Activated naive CD4-positive, alpha-beta T cell (primary cell): ENCODE measurements at places on chromosomes 3 and 15.

DNA sequence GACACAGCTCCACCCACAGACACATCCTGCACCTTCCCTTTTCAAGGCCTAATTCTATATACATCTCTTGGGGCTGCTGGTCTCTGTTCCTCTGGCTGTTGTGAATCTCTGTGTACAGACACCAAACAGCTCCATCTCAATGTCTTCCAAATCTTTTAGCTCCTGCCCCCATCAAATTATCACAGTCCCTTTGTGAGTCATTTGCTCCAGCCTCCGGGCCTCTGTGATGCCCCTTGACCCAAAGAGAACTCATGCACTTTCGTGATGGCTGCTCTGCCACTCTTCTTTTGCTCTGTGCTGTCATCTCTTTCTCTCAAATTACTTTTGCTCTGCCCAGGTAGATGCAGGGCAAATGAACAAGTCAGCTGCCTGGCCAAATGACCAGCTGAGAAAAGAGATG, 369.0 kb upstream of the CDIN1 start:
- no peak for DNase-seq

- DNase-seq, result no peak
These were observed 210.2 kb downstream of the XXYLT1 start for GRCh38 chr3:195060531-195061291.

GRCh38 chr3:135056733-135057310, 261.8 kb downstream of the EPHB1 start:
- no peak for DNase-seq

DNA sequence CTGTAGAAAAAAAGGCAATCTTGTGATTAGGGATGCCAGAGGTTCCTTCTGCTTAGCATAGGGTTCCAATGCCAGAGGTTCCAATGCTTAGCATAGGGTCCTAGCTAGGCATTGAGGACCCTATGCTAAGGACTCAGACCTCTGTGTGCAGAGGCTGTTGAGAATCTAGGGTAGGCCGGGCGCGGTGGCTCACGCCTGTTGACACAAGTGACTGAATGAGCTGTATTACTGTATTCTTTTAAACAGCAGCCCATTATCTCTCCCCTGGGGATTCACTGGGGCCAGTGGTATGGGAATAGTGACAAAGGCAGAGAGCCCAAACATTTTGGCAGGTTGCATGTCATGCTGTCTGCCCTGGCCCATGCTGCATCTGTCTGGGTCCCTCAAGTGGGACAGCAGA, 16.2 kb downstream of the PAK6 start:
- DNase-seq, result no peak

DNA sequence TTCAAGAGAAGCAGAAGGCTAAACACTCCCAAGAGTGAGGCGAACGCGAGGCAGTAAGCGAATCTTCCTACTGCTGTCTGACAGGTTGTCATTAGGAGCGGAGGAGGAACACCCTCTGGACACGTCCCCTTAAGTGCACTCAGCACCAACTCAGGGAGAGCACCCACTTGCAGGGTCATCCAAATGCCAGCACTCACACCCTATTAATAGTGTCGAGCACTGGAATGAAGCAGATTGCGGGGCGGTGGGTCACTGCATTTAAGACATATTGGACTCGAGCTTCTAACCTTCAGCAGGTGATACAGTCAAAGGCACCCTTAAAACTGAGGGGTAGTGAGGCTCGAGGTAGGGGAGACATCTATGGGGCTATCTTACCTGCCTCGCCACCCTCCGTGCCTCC, 28.7 kb downstream of the SH3BP5 start:
- DNase-seq, result no peak

DNA sequence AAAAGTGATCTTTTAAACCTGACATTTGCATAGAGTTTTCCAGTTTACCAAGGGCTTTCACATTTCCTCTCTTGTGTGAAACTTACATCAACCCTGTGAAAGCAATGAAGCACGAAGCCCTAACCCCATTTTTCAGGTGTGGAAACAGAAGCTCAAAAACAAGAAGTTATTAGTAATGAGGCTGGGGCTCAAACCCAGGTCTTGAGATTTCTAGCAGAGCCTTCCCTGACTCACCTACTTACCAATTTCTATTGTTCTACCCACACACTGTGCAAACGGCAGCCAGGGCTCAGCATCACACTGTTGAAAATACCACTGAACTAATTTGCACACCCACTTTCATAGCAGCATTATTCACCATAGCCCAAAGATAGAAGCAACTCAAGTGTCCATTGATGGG, 117.8 kb upstream of the IGF1R start:
- no peak for DNase-seq

DNA sequence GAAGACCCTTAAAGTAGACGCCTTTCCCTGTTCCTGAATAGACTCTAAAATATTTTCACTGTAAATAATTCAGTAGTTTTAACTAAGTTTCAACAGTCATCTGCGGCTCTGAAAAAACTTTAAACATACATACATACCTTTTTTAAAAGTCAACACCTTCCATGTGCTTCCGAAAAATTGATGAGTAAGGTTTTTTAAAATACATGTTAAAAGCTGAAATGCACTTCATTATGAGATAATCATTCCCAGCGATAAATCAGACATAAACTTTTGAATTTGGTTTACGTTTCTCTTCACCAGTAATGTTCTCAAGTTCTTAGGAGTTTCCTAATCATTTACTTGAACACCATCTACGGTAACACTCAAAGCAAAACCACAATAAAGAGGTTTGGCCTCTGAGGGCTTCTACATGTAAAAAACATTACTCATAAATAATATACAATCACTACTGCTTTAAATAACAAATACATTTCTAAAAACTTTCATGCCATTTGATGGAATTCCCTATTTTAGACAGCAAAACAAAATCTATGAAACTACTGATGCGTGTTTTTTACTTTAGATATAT, 403.5 kb downstream of the SHQ1 start:
- no peak for DNase-seq

DNA sequence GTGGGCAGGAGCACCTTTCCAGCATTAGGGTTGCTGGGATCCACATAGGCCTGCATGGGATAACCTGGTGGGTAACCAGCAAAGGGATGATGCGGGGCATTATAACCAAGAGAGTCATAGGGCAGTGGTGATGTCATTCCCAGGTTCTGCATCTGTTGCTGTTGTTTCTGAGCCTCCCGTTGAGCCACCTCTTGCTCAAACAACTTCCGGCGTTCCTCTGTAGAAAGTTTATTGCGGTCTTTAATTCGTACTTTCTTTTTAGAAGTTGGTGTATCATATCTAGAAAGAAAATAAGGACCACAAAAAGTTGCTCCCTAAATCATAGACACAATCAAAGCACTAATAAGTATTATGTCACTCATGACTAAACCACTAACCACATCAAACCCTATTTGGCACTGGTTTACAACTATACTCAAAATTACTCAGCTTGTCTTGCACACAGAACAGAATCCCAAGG, 77.8 kb downstream of the NBEAL2 start:
- no peak for DNase-seq

DNA sequence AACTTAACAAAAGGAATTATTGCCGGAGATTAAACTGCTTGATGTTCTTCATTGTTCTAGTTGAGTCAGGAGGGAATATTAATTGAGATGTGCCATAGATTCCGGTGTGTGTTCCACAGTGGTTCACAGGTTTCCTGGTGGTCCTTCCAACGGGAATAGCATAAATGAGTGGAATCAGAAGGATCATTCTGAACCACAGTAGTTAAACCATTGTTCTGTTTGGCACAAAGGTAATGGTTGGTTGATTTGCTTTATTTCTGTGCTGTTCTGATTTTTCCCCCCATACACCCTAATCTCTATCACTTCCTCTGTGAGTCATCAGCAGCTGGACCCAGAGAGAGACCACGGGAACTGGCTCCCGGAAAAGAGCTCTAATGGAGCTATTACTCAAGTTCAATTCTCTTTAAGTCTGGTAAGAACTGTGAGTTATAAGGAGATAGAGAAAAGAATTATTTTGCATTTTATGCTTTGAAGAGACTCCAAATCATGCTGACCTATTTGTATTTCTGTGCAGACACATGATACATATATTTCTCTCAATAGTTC, 627.2 kb downstream of the ZIC1 start:
- DNase-seq, result no peak

DNA sequence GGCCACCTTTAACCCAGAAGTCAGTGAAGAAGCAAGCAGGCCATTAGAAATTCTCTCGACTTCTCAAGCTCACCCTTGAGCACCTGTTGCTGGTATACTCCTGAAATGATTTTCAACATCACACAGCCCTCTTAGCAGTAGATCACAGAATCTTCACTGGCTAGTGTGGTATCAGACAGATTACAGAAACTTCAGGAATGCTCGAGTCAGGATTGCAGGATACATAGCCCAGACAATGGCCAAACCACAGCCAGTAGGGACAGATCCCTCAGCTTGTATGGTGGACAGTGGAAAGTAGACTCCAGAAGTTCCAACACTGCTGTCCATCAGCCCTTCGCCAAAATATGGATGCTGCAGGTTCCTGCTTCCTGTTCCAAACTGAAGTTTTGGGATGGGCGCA, 4.5 kb upstream of the KLHL40 start:
- DNase-seq, result no peak

GRCh38 chr3:186255703-186256331, 106.2 kb downstream of the DGKG start:
- no peak for DNase-seq
